ENCODE measurements at places on chromosomes 1 and 21.

DNA sequence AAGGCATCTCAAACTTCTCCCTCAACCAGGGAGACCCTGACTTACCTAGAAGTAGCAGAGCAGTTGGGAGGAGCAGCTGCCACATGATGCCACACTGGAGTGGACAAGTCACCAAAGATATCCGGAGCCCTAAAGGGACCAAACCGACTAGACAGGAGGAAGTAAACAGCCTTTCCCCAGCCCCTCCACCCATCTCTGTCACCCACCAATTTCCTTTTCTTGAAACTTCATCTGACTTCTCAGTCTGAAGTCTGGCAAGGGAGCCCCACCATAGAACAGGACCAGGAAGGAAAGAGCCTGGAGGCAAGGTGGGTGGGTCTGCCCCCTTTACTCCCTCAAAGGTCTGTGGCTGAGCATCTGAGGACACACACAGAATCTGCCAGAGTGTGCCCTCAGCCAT lies at the start of gene FCGR3A:
Gene FCGR3A, minus strand, starts transcription at position 167 of the 400 bp plus-strand sequence. Its CDS starts 82 bp downstream, at position 85.
- no peak for DNase-seq

- DNase-seq, result no peak
These were observed 132.7 kb downstream of the DMRTB1 start for GRCh38 chr1:53591924-53592323.

GRCh38 chr1:153498746-153499145 lies 37.0 kb downstream of the S100A6 start:
- DNase-seq, result no peak

GRCh38 chr1:174753131-174753530 lies 246.6 kb upstream of the CACYBP start:
- DNase-seq, result no peak

DNA sequence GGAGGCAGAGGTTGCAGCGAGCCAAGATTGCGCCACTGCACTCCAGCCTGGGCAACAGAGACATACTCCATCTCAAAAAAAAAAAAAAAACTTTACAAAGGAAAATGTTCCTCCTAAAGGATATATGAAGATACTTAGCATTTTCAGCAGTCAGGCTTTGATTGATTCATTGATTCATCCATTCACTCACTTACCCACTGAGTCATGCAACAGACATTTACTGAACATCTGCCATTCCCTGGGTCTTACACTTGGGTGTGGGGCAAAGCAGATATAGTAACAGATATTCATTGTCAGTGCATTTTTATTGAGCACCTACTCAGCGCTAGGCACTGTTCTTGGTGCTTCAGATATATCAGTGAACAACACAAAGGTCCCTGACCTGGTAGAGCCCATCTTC lies 5.6 kb upstream of the LACTBL1 start:
- no peak for DNase-seq

Measured in activated T-cell treated with anti-CD3 and anti-CD28 coated beads, Interleukin-2, amount 50 U/mL, for 24 hours (primary cell).